ENCODE measurements at places on chromosomes 7 and 10.

GRCh38 chr7:84144935-84145334, 49.7 kb downstream of the SEMA3A start:
- no peak for DNase-seq

DNA sequence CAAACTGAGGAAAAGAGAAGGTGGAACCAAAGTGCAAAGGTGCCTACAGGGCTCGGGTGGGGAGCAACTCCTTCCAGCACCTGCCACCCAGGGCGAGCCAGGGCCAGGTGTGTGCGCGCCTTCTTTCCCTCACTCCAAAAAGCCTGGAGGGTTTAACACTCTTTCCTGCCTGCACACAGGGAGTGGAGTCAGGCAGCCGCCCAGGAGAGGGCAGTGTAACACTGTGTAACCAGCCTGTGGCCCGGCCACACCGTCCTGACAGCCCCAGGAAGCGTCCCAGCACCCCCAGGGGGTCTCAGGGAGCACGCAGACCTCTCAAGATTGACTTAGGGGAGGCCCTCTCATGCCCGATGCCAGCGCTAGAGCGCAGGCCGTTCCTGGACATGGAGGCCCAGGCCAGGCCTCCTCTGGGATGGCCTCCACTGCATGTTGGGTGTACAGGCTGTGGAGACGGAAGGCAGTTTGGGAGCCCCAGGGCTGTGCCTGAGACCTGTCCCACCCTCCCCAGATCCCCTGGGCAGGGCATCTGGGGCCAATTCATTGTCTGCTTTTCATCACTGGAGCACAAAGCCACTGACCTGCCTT, 13.4 kb downstream of the BRI3 start:
- no peak for DNase-seq

DNA sequence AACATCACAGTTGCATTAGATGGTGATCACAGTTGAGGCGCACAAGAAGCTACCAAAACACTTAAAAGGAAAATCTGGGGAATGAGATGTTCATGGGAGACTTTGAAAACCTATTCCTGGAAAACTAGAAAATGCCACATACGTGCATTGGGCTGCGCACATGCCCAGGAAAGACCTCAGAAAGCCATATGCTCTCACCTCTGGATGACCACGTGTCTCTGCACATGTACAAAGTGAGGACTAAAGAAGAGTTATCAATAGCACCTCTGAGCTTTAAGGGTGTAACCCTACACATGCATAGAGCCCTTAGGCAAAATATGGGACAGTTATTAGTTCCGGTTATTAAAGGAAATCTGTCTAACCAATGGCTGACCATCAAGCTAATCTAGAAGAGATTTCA, 77.7 kb downstream of the CRPPA start:
- DNase-seq: no peak

GRCh38 chr7:51444936-51445335, 128.3 kb upstream of the COBL start:
- no peak for DNase-seq

GRCh38 chr7:141660259-141660658, 41.7 kb downstream of the DENND11 start:
- DNase-seq: no peak

DNA sequence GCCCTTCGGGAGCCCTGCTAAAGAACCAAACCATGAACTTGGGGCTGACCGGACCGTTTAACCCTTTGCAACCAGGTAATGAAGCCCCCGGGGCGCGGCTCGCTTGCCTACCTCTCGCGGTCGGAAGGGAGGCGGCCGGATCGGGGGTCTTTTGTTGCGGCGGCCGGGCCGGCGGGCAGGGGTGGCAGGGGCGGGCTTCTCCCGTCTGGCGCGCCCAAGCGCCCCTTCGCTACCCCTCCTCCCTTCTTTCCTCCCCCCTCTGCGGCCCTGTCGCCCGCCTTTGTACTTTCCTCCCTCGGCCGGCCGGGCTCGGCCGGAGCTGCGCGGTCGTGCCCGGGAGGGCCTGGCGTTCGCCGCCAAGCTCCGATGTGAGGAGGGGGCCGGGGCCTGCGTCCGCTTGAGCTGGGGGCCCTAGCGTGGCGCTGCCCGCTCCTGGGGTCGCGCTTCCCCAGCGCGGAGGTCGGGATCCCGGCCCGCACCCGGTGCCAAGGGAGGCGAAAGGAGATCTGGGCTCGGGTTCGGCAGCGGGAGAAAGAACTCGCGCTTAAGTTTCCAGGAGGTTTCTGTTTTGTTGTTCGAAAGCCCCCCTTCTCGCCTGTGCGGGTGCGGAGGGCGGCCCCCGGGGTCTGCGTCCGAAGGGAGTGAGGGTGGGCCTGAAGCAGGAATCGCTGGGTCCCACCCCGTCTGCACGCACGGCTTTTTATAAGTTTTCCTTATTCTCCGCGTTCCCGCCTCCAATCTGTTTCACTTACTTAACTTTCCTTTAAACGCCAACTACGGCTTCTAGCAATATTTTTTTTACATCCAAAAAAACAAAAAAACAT, 436.8 kb upstream of the GALNT17 start:
- no peak for DNase-seq

DNA sequence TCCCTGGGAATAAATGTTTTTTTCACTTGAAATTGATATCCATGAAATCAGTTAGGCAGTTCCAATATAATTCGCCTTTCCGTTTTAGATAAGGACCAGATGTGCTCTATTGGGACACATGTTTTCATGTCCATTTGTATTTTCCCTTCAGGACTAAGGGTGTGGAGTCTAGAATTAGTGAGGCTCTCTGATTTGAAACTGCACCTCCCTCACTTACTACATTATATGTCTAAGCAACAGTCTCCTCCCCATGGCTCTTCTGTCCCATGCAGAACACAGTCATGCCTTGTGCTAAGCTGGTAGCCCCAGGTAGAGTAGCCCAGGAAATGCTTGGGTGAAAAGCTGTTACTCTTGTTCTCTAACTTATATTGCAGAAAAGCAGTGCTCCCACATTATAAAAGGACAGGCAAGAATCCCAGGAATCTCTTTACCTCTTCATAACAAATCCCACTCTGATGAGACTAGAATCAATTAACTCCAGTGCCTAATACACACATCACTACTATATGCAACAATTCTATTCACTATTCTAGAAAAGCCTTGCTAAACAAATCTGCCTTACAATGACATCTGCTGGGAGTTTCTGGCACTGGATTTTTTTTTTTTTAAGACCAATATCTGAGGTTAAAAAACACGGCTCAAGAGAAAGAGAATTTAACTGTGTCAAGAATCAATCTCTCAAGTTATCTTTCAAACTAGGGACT, 293.9 kb downstream of the SNX13 start:
- DNase-seq: no peak

DNA sequence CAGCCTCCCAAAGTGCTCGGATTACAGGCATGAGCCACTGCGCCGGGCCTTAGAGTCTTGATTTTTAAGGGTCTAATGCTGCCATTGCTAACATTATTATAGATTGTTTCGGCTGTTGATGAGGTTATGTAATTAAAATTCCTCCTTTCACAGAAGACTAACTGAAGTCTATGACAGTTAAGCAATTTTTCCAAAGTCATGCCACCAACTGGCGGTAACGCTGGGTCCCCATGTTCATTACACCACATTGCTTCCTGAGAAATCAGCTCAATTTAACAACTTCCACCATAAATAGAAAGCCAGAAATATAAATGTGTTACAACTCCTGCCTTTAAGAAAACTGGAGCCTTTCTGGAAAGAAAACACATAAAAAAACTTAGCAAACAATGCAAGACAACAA, 3.5 kb downstream of the ERLIN1 start:
- no peak for DNase-seq

- no peak for DNase-seq
Measured at GRCh38 chr7:2654059-2654458, 22.3 kb downstream of the TTYH3 start.

- no peak for DNase-seq
Measured at GRCh38 chr7:47520406-47520805, 61.5 kb downstream of the TNS3 start.

GRCh38 chr10:48490571-48490940, 114.3 kb downstream of the ARHGAP22 start:
- no peak for DNase-seq

DNA sequence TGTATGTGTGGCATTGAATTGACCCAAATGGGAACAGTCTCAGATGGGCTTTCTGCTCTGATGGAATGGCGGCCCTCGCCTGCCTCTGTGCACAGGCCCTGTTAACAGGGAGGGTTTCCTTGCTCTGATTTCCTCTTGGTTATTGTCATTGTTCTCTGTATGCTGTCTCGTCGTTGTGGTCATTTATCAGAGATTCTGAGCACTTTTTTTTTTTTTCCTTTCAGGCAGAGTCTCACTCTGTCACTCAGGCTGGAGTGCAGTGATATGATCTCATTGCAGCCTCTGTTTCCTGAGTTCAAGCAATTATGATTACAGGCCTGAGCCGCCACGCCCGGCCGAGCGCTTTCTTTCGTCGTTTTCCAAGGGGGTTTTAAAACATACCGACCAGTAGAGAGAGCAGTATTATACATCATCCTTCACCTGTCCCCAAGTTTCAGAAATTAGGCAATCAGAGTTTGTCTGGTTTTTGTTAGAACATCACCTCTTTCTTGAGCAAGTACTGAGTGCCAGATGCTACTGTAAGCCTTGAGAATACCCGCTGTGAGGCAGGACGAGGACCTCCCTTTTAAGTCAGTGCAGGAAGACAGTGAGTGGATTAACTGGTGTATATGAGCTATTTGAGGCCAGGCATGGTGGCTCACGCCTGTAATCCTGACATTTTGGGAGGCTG, 6.5 kb downstream of the CHST12 start:
- no peak for DNase-seq

DNA sequence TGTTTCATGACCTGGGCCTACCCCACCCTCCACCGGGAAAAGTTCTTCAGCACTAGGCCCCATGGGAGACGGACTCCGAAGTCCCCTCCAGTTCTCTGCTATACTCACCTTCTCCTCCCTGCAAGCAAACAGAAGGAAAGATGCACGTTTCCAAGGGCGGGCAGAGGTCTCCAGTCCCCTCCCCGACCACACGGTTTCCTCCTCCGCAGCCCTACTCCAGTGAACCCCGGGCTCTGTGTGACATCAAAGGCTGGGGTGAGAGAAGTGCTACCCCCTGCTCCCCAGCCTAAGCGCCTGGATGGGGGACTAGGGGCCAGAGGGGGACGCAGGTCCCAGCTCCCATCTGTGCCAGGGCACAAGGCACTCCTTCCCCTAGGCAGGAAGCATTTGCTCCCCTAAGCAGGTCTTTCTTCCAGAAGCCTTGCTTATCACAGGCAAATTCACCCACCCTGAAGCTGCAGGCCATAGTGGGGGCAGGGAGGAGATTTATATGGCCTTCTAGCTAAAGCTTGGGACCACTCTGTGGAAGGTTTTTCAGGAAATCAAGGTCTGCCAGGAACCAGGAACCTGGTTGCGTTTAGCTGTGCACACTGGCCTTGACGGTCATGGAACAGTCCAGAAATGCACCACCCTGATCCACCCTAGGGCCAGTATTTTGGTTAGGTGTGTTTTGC, 52.8 kb downstream of the ASB13 start:
- DNase-seq: no peak
